A673 (cell line): ENCODE measurements at places on chromosomes 2 and 18.

- no peak for DNase-seq
Measured at GRCh38 chr2:67936969-67937368, 125.8 kb downstream of the C1D start.

- DNase-seq, result no peak
Measured at GRCh38 chr2:172182624-172183023, 79.9 kb upstream of the DLX2 start.

DNA sequence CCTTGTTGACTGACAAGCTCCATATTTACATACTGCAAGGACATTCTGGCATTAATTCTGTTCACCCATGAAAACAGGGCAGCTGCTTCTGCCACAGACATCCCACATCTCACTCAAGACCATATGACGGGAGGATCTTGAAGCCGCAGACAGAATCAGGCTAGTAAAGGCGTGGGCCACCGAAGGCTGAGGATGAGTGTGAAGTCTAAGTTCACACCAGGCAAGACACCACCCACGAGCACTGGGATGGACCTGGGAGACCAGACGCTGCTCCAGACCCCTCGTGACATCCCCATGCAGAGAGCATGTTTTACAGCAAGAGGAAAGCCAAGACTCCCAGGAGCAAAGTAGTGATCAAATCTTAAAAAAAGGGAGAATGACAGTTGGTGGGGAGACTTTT lies 3.2 kb downstream of the FHL2 start:
- DNase-seq, result no peak

- peak; percentile 40 for DNase-seq
Measured at GRCh38 chr2:15334644-15335326, 226.3 kb downstream of the NBAS start.

DNA sequence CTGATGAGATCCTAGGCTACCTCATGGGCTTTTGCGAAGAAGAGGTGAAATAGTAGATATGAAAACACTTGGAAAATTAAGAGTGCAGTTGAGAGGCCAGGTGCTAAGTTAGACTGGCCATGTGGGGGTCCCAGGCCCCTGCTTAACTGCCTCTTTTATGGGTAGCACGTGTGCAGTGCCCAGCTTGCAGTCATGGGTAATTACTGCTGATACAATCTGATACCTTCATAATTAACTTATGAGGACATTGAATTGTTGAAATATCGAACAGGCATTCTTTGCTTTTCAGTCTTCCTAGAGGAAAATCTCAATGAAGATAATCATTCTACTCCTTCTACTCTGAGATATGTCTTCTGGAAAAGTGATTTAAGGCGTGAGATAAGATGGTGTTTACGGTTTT lies 11.6 kb downstream of the TRAF3IP1 start:
- DNase-seq, result no peak

- no peak for DNase-seq
Measured at GRCh38 chr2:149687052-149687427, 99.5 kb upstream of the MMADHC start.

- no peak for DNase-seq
Measured at GRCh38 chr2:29482867-29483266, 367.7 kb downstream of the CLIP4 start.

- no peak for DNase-seq
Measured at GRCh38 chr2:173254659-173255058, 100.0 kb upstream of the CDCA7 start.

- DNase-seq, result no peak
Measured at GRCh38 chr2:28352610-28353195, 40.0 kb upstream of the FOSL2 start.
